ENCODE measurements at places on chromosomes 2 and 18. TPM values are rescaled to one million over a fixed set of nuclear protein-coding genes. Genes with fewer than 3 reads are reported as not detected.

The CDH19 gene
- not detected for total RNA-seq

The RESP18 gene
- not detected for total RNA-seq

The MC5R gene
- total RNA-seq, result not detected

DNA sequence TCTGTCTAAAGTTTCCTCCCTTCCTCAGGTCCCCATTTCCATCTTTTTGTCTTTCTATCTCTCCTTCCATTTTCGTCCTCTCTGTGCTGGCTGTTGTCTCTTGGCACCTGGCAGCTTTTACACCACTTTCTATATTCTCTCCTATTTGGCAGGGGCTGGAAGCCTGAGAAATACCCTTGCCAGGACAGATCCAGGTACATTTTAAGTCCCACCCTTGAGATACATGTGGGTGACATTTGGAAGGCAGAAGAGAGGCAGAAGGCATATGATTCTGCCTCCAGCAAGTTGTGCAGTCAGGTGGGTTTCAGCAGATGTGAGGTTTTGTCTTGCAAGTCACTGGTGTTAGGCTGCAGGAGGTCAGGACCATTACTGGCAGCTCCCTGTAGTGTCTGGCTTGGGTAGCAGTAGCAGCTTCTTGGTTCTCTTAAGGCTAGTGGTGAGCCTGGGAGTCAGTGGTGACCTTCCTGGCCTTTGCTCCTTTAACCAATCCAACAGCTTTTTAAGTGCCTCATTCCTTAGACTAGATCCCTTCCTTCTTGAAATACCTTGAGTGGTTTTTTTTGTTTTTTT is 90.1 kb downstream of the CAPN13 start:
- DNase-seq, result no peak

DNA sequence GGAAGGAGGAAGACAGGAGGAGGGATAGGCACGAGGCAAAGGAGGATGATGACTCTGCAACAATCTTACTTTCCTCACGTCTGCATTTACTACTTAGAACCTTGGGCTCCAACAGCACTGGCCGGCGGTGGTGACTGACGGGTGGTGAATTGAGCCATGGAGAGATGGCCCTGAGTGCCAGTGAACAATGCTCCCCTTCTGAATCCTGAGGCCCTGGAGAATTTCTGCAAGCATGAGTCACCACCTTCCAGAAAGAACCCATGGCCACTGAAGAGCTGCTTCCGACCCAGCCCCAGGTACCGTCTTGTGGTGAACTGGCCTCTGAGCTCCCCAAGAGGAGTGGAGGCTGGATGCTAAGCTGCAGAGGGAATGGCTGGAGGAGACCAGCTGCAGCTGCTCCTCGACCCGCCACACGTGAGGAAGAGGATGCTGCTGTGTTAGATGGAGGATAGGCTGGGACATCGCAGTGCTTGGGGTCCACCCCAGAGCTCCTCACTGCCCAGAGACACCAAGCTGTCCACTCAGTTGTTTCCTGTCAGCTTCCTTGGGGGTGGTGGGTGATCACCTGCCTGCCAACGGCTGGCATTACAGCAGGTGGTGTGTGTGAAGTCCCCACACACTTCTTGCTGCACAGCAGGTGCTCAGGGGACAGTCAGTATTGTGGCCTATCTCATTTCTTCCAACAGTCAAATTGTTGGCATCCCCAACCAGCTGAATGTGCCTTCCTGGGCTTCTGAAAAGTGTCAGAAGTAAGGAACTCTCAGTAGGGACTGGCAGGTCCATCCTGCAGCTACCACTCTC is 186.5 kb upstream of the ID2 start:
- no peak for DNase-seq

GRCh38 chr2:176830362-176830761 is 382.2 kb upstream of the HNRNPA3 start:
- DNase-seq, result no peak

- no peak for DNase-seq
Measured at GRCh38 chr2:119408221-119408619, 23.4 kb upstream of the TMEM37 start.

DNA sequence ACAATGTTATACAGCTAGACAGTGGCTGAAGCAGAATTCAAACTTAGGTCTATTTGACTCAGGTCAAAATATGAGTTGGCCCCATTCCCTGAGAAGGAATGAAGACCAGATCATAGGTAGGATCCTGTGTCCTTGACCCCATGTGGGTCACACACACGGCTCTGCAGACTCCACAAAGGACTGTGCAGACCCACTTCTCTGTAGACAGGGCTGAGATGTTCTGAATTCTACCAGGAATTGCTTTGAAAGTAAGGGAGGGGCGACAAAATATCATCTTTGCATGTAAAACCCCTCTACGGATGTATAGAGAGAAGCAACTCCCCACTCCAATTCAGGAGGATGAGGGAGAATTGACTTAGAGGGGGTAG is 62.3 kb upstream of the CTIF start:
- no peak for DNase-seq
